GM18507 (cell line): ENCODE measurements at places on chromosomes 12 and 14.

- no peak for DNase-seq
Measured at GRCh38 chr12:131441060-131441396, 269.9 kb upstream of the SFSWAP start.

- no peak for DNase-seq
Measured at GRCh38 chr12:74646831-74647230, 109.2 kb downstream of the ATXN7L3B start.

GRCh38 chr12:40000884-40001283 lies 105.0 kb downstream of the SLC2A13 start:
- no peak for DNase-seq

DNA sequence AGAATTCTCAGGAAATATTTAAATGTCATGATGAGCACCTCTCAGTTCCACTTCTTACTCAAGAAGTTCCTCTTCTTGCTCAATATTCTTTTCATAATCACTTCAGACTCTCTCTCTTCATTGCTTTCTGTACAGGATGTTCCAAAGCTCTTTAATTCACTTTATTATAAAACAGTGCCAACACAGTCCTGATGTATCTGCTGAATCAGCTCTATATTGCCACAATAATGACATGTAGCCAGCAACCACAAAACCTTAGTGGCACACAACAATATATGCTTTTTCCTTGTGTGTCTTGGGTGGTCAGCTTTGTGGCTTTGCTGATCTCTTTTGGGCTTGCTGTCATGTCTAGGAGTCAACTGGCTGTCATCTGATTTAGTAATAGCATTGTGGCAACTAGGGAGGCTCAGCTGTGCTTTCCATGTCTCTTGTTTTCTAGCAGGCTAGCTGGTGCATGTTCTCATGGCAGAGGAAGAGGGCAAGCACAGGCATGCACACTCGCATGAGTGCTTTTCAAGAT lies 52.8 kb upstream of the SLC2A13 start:
- no peak for DNase-seq

- no peak for DNase-seq
Measured at GRCh38 chr12:32069071-32069470, 37.6 kb upstream of the BICD1 start.

DNA sequence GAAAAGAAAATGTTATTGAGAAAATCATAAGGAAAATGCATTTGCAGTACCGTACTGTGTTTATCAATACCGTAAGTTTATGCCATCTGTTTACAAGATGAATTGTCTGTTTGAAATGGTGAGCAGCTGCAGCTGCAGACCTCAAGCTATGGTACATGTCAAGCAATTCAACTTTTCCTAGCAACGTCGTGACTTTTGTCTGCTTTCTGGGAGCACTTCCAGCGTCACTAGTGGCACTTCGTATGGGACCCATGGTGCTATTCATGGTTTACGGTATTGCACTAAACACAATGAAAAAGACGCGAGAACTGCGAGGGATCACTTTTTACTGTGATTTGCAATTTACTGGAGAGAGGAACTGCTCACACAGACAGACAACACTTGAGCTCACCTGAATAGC lies 160.8 kb downstream of the UNC79 start:
- no peak for DNase-seq

DNA sequence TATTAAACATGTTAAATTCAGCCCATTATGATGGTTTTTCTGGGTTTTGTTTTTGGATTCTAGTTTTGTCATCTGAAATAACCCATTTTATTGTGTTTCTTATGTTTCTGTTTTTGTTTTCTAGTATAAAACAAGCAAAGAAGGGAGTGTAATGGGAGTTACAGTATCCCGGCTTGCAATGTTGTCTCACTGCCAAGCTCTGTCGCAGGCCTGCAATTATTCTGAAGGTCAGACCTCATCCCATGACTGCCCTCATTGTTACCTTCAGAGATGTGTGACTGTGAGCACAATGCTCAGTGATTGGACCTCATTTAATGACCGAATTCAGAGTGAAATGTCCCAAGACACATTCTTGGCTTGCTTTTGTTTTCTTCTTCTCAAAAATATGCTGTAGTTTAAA lies 73.0 kb upstream of the ATF1 start:
- DNase-seq: no peak

- DNase-seq: no peak
Measured at GRCh38 chr12:63196168-63196567, 45.2 kb upstream of the AVPR1A start.

DNA sequence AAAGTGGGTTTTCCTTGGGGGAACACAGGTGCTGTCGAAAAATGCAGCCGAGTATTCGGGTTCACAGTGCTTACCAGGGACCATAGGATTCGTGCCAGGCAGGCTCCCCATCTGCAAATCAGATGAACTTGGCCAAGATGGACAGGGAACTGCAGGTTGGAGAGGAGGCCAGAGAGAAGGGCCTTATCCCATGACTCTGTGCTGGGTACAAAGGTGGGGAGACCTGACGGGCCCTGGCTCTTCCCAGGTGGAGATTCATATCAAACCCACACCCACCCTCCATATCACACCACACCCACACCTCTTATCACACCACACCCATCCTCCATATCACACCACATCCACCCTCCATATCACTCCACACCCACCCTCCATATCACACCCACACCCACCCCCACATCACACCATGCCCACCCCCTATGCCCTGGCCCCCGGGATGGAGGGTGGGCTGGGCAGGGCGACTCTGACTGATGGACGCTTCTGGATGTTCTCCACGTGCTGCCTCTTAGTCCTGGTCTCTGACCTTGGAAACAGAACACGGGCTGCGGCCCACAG lies 319.7 kb downstream of the ADGRD1 start:
- no peak for DNase-seq
